ENCODE measurements at places on chromosomes 12 and 14.

- DNase-seq = no peak
Measured at GRCh38 chr14:71583705-71584104, 348.5 kb upstream of the RGS6 start.

DNA sequence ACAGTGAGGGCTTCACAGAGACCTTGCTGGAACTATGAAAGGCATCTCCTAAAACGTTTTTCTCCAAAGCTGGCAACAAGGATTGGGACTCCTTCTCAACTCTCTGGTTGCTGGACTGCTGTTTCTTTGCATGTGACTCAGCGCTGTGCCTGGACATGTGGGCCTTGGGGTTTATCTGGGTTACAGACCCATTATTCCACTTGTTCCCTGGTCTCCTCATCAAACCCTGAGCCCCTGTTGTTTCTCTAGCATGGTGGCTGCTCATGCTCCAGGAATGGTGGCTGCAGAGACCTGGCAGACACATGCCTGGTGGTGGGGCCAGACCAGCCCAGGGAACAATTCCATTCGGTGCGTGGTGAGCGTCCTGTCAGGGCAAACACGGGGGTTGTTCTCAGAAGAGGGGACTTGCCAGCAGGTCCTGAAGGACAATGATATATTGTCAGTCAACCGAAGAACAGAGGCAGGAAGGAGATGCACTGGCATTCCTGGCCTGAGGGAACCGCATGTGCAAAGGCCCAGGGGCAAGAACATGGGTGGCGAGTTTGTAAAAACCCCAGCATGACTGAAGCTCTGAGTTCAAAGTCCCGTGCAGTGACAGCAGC, 320.1 kb upstream of the RTL1 start:
- no peak for DNase-seq

- no peak for DNase-seq
Measured at GRCh38 chr14:77040741-77041653, 12.5 kb upstream of the IRF2BPL start.

DNA sequence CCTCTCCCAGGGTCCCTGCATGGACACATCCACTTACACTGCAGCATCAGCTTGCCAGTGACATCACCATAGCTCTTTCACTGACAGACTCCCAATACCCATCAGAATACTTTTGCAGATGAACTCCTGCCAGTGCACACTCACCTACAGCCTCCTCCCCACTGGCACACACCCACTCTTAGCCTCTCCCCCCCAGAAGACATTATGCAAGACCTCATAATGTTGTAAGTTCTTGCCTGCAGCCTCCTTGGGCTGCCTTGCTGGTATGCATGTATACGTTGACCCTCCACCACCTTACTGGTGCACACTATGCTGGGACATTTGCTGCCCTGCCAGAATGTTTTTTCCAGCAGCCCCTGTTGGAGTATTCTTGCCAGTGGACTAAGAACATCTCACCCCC, 324.2 kb downstream of the AEBP2 start:
- no peak for DNase-seq

DNA sequence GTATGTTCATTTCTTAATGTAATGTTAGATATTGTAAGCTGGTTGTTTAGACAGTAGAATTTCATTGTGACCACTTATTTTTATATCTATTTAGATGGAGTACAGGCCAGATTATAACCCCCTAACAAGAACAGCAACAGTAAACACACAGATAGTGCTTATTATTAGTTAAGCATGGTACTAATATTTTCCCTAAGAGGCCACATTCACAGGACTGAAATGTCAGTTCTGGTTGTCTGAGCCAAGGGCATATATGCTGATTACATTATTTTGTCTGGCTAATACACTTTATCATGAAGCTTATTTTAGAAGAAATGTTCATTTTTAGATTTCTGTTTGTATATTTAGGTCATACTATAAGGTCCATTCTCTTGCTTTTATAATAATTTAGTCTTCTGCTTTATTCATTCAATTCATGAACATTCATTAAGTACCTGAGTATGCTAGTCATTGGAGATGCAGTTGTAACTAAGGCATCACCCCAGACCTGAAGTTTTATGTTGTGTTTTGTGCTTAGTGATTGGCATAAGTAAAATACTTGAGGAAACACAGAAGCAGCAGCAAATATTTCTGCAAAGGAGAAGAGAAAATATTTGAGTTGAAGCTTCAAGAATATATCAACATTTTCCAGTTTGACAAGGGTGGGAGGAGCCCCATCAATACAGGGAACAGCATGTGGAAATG, 413.7 kb downstream of the RAD51B start:
- DNase-seq = no peak

DNA sequence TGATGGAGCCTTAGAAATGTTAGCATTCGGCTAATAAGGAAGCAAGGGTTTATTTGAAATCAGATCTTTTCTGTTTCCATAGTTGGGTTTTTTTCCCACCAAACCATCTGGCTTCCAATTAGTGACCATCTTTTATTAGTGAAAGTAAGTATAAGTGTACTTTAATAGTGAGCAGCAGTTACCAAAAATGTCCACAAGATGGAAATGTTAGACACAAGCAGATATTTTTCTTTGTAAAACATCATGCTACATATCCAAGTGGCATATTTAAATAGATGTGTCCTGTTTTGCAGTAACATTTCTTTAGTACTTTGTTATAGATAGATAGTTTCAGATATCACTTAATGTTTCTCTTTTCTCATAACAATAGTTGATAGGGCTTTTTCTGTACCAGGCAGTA, 28.8 kb downstream of the YEATS4 start:
- DNase-seq = no peak

DNA sequence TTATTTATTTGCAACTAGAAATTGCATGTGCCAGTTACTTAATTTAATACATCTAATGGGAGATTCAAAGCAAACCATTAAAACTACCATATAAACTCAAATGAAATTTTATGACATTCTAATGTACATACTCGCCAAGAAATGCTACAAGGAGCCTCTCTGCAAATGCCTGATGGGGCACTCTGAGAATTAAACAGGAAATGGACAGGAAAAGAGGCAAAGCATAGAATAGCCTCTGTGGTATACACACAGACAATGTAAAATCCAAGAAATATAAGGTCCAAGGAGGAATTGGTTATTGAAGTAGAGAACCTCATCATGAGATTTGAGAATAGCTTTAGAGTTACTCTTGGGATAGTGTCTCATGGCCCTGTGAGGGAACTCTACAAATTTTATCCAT, 41.2 kb downstream of the RAB21 start:
- DNase-seq = no peak

DNA sequence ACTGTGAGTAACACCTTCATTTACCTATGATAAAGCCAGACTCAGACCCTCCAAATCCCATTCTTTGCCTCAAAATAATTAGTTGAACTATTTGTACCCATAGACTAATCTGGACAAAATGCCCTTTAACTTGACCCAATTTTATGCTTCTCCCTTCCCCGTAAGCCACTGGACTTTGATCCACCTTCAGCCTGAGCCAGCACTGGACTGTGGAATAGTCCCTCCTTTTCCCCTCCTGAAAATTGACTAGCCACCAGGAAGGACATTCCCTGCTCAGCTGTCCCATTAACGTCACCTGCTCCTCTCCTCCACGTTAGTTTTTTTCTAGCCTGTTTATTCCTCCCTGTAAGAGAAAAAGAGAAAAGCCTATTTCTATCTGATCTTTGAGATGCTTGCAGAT, 10.3 kb downstream of the MED21 start:
- DNase-seq = no peak

GRCh38 chr14:58705066-58705465, 67.3 kb downstream of the DACT1 start:
- DNase-seq = no peak

- no peak for DNase-seq
Measured at GRCh38 chr12:114448618-114448933, 42.6 kb upstream of the TBX5 start.

GRCh38 chr12:121086781-121087295, 45.8 kb upstream of the P2RX7 start:
- no peak for DNase-seq

All from activated T-helper 1 cell treated with anti-CD3 and anti-CD28 coated beads, Interleukin-2, amount 50 U/mL, for 16 hours (primary cell).